ENCODE measurements at places on chromosomes 5 and 9.

- no peak for DNase-seq
These were observed 142.8 kb upstream of the EFNA5 start for GRCh38 chr5:107813559-107813958.

- DNase-seq, result no peak
These were observed 3.8 kb downstream of the FGF10 start for GRCh38 chr5:44385291-44385900.

GRCh38 chr9:134423166-134423565, 96.9 kb downstream of the RXRA start:
- DNase-seq, result no peak

- peak; percentile 14 for DNase-seq
These were observed 31.2 kb upstream of the RNU6ATAC start for GRCh38 chr9:134195558-134195957.

DNA sequence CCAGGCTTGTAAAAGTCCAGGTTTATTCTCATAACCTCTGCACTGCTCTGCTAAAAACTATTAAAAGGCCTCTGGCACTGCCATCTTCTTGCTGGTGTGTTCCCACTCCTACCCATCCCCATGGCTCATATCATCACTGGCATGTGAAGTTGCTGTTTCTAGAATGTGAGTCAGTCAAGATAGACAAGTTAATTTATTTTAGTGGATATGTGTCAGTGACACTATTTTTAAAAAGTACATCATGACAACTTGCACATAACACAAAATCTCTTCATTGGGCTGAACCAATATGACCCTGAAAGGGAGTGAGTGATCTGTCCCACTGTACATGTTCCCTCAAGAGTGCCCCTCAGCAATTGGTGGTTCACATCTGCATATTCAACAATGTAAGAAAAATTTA, 299.7 kb downstream of the NFIB start:
- DNase-seq, result no peak

GRCh38 chr5:122464191-122464590, 152.2 kb downstream of the SNCAIP start:
- DNase-seq, result no peak

DNA sequence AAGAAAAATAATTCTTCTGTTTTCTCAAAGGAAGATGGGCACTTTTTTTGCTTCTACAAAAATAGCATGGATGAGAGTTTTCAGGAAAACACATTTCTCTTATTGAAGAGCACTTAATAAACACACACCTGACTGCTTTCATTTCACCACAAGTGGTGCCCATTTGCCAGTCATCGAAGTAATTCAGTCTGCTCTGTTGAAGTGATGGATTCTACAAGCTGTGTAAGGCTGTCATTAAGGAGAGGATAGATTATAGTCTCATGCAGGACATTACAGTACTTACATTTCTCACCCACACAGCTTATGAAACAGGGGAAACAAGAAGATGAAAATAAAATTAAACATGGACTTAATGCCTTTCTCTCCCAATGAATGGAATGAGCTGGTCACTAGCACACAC, 165.2 kb downstream of the NR2F1-AS1 start:
- DNase-seq, result no peak

GRCh38 chr9:95649801-95650213, 133.0 kb upstream of the PTCH1 start:
- no peak for DNase-seq
